ENCODE measurements at places on chromosomes 5 and 9.

DNA sequence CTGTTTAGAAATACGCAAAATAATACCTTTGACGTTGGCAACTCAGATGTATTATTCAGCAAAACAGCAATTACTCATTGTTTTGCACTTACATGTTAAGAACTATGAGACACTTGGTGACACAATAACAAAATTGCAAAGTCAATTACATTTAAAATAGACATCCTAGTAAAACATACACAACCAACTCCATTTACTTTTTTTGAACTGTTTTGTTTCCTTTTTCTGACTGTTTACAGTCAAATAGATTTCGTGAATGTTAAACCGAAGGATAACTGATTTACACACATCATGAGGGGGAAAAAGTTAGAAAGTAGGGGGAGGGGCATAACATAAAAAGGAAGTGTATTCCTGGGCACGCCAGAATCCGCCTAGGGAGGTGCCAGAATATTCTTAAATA, 220.1 kb downstream of the MEF2C start:
- H3K27me3 ChIP-seq, result peaks cover 16% of the 10 kb centered on the region
- H3K27ac ChIP-seq, result peak overlapping the region; percentile 77
- no peaks in the 10 kb centered on the region for H3K36me3 ChIP-seq
- H3K4me1 ChIP-seq, result peaks cover 35% of the 10 kb centered on the region

DNA sequence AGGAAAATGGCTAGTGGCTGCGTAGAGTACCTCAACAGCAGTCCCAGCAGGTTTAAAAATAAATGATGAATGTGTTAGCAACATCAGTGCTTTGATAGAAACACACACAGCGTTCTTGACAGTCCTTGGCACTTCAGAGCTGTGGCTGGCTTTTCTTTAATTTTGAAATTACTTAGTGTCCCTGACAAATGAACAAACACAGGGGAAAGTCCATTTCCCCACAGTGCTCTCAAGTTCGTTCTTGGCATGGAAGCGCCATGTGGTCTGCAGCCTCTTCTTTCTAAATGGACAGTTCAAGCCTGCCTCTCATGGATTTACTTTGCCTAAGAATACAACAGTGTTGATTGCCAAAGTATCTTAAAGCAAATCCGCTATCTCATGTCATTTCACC, 102.2 kb downstream of the ADAMTS12 start:
- no peak for DNase-seq
- peaks cover 3% of the 10 kb centered on the region for H3K36me3 ChIP-seq

- peaks cover 34% of the 10 kb centered on the region for H3K4me1 ChIP-seq
- H3K36me3 ChIP-seq, result no peaks in the 10 kb centered on the region
- H3K27me3 ChIP-seq, result peaks cover 3% of the 10 kb centered on the region
These were observed 18.1 kb upstream of the COL5A1 start for GRCh38 chr9:134623258-134624066.

DNA sequence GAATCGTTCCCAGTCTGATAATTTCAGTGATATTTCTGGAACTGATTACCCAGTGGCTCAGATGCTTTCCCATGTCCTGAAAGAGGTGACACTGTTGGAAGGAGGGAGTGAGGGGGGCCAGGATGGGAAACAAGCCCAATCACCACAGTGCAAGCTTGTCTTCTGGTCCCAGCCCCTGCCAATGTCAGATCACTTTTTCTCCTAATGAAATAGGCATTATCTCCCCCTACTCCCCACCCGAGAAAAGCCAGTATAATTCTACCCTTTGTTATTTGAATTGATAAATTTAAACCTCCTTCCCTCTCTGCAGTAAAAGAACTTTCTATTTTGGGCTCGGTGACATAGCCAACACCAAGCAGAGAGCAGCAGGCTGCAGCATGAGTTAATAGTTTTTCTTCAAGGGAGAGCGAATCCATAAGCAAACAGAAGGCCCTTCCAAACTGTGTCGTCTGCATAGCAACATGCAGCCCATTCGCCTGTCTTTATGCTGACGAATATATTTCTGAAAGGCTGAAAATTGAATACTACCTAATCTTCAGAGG, 14.6 kb upstream of the PPP2CA start:
- H3K27me3 ChIP-seq, result no peaks in the 10 kb centered on the region
- no peak for DNase-seq
- H3K4me1 ChIP-seq, result peaks cover 14% of the 10 kb centered on the region
- no peak overlapping the region for H3K4me3 ChIP-seq
- H3K36me3 ChIP-seq, result no peaks in the 10 kb centered on the region

GRCh38 chr5:31052937-31053658, 140.4 kb upstream of the CDH6 start:
- H3K36me3 ChIP-seq, result no peaks in the 10 kb centered on the region
- H3K4me3 ChIP-seq, result no peak overlapping the region
- no peak for DNase-seq
- H3K4me1 ChIP-seq, result peaks cover 21% of the 10 kb centered on the region
